A549 treated with CpdA at 1 μM for 4 hours (cell line): ENCODE measurements at places on chromosomes 12 and 14. TPM values are rescaled to one million over a fixed set of nuclear protein-coding genes. Genes with fewer than 3 reads are reported as not detected.

ACOT6 gene
- not detected in 5 replicates for total RNA-seq

PPP1R1A gene
- total RNA-seq: 0.10 to 0.21 TPM (median 0.11 TPM) in 3 of 5 replicates, not detected in the others

MANSC4 gene
- 0.07 to 0.13 TPM in 2 of 5 replicates, not detected in the others for total RNA-seq

TMEM253 gene
- total RNA-seq: 0.40 to 1.1 TPM (median 0.80 TPM) in 5 replicates

DNM1L gene
- 43.3 to 57.8 TPM (median 53.6 TPM) in 5 replicates for total RNA-seq

ASCL1 gene
- total RNA-seq: 0.05 to 0.08 TPM in 2 of 5 replicates, not detected in the others

CACNB3 gene
- total RNA-seq: 26.8 to 42.5 TPM (median 33.5 TPM) in 5 replicates

FLVCR2 gene
- 2.1 to 3.5 TPM (median 2.3 TPM) in 5 replicates for total RNA-seq

TMBIM4 gene
- total RNA-seq: 47.6 to 52.7 TPM (median 49.2 TPM) in 5 replicates

IL31 gene
- total RNA-seq: not detected in 5 replicates

VSIG10 gene
- 17.7 to 21.8 TPM (median 19.0 TPM) in 5 replicates for total RNA-seq

LTB4R2 gene
- 2.9 to 7.2 TPM (median 3.7 TPM) in 5 replicates for total RNA-seq

AICDA gene
- total RNA-seq: 0.08 to 0.20 TPM (median 0.15 TPM) in 5 replicates

ADAM20 gene
- total RNA-seq: 0.01 TPM in 1 of 5 replicates, not detected in the others

CCDC184 gene
- 2.5 to 3.6 TPM (median 3.2 TPM) in 5 replicates for total RNA-seq

ZFP36L1 gene
- total RNA-seq: 143 to 232 TPM (median 201 TPM) in 5 replicates

RAN gene
- 1,512 to 1,851 TPM (median 1,822 TPM) in 5 replicates for total RNA-seq

CLEC1A gene
- total RNA-seq: not detected in 5 replicates

PGAM5 gene
- total RNA-seq: 39.9 to 61.3 TPM (median 58.6 TPM) in 5 replicates

HCAR3 gene
- 0.22 to 0.47 TPM (median 0.30 TPM) in 4 of 5 replicates, not detected in the other for total RNA-seq

ALX1 gene
- 5.6 to 6.5 TPM (median 5.8 TPM) in 5 replicates for total RNA-seq

PRPH gene
- 0.77 to 1.6 TPM (median 1.1 TPM) in 5 replicates for total RNA-seq

RARG gene
- total RNA-seq: 25.8 to 32.8 TPM (median 30.4 TPM) in 5 replicates

RBM23 gene
- 66.0 to 72.5 TPM (median 68.1 TPM) in 5 replicates for total RNA-seq
